Ovary (tissue), 10 donors: ENCODE measurements at places on chromosomes 3 and 15. TPM values are rescaled to one million over a fixed set of nuclear protein-coding genes. Genes with fewer than 3 reads are reported as not detected.

GRCh38 chr15:34914317-34914716 is 55.2 kb downstream of the AQR start:
- no peak overlapping the region for H3K27ac ChIP-seq
- H3K27me3 ChIP-seq, result no peaks in the 10 kb centered on the region
- DNase-seq, result no peak
- H3K4me1 ChIP-seq, result no peaks in the 10 kb centered on the region

- H3K4me1 ChIP-seq, result peaks cover 11% of the 10 kb centered on the region
- H3K4me3 ChIP-seq, result no peak overlapping the region
- no peak for DNase-seq
- H3K27ac ChIP-seq, result no peak overlapping the region
- H3K27me3 ChIP-seq, result no peaks in the 10 kb centered on the region
- H3K36me3 ChIP-seq, result no peaks in the 10 kb centered on the region
Observed at GRCh38 chr15:38886315-38887163, 321.9 kb upstream of the RASGRP1 start.

DNA sequence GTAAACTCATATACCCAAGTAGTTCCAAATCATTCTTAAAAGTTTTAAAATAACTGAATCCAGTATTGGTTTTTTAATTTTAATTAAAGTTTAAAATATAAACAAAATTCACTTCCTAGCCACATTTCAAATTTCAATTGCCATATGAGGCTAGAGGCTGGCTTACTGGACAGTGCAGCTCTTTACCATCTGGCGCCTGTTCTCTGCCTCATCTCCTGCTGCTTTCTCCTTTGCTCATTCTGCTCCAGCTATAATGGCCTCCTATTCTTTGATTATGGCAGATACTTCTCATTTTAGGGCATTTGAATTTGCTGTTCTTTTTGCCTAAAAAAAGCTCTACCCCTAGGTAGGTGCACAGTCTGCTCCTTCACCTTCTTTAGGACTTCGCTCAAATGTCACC is 19.1 kb downstream of the ARMC8 start:
- H3K36me3 ChIP-seq, result no peaks in the 10 kb centered on the region
- H3K4me3 ChIP-seq, result no peak overlapping the region
- no peak overlapping the region for H3K27ac ChIP-seq
- H3K4me1 ChIP-seq, result peaks cover 3% of the 10 kb centered on the region

- peaks cover 20% of the 10 kb centered on the region for H3K4me1 ChIP-seq
- DNase-seq, result no peak
- no peaks in the 10 kb centered on the region for H3K36me3 ChIP-seq
- no peak overlapping the region for H3K4me3 ChIP-seq
- H3K27ac ChIP-seq, result no peak overlapping the region
Observed at GRCh38 chr3:14201940-14202684, 23.5 kb downstream of the LSM3 start.

GRCh38 chr15:93141371-93141794 is 52.4 kb upstream of the RGMA start:
- DNase-seq, result no peak
- no peak overlapping the region for H3K27ac ChIP-seq
- no peak overlapping the region for H3K4me3 ChIP-seq
- H3K27me3 ChIP-seq, result no peaks in the 10 kb centered on the region
- H3K4me1 ChIP-seq, result no peaks in the 10 kb centered on the region

DNA sequence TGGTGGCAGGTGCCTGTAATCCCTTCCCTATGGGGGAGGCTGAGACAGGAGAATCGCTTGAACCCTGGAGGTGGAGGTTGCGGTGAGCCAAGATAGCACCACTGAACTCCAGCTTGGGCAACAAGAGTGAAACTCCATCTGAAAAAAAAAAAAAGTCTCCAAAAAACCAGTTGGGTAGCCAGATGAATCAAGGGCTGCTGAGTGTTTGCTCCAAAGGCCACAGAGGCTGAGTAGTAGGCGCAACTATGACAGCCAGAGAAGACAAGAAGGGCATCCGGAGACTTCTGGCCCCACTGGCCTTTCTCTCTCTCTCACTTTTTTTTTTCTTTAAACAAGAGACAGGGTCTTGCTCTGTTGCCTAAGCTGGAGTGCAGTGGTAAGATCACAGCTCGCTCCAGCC is 131.8 kb downstream of the SMAD6 start:
- H3K27me3 ChIP-seq, result no peaks in the 10 kb centered on the region
- no peaks in the 10 kb centered on the region for H3K4me1 ChIP-seq
- DNase-seq, result no peak
- H3K36me3 ChIP-seq, result no peaks in the 10 kb centered on the region

DNA sequence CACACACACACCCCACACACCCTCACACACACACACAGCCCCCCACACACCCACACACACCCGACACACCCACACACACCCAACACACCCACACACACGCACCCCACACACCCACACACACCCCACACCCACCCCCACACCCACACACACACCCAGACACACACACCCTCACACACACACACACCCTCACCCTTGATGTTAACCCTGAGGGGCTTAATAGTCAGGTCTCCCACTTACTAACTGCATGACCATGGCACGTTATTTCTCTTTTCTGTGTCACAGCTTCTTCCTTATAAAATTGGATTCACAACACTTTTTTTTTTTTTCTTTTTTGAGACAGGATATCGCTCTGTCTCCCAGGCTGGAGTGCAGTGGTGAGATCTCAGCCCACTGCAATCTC is 2.8 kb downstream of the GRM2 start:
- H3K27me3 ChIP-seq, result no peaks in the 10 kb centered on the region
- peak; percentile 3 for DNase-seq
- H3K27ac ChIP-seq, result no peak overlapping the region
- no peaks in the 10 kb centered on the region for H3K36me3 ChIP-seq

Gene SCN11A
- 0.20 TPM for total RNA-seq

Gene AP3S2
- 15.3 TPM for total RNA-seq

Gene AADAC
- total RNA-seq, result 0.34 TPM

Gene ARGFX
- total RNA-seq, result not detected

Gene FBLN2
- total RNA-seq, result 18.2 TPM

Gene GASK1A
- total RNA-seq, result 18.2 TPM

Gene CCDC14
- total RNA-seq, result 27.0 TPM

Gene TLR9
- 1.5 TPM for total RNA-seq

Gene TTLL13
- 0.15 TPM for total RNA-seq

Gene CMTM6
- total RNA-seq, result 24.1 TPM
